Stimulated activated CD4-positive, alpha-beta T cell treated with anti-CD3 and anti-CD28 coated beads, Interleukin-1b, Interleukin-23, amount 100 ng/mL, for 1 hour (primary cell): ENCODE measurements at places on chromosomes 1 and 21.

GRCh38 chr1:214439352-214440119 lies 111.9 kb downstream of the PTPN14 start:
- no peak for DNase-seq

GRCh38 chr1:21930080-21930571 lies 7.0 kb downstream of the HSPG2 start:
- no peak for DNase-seq

DNA sequence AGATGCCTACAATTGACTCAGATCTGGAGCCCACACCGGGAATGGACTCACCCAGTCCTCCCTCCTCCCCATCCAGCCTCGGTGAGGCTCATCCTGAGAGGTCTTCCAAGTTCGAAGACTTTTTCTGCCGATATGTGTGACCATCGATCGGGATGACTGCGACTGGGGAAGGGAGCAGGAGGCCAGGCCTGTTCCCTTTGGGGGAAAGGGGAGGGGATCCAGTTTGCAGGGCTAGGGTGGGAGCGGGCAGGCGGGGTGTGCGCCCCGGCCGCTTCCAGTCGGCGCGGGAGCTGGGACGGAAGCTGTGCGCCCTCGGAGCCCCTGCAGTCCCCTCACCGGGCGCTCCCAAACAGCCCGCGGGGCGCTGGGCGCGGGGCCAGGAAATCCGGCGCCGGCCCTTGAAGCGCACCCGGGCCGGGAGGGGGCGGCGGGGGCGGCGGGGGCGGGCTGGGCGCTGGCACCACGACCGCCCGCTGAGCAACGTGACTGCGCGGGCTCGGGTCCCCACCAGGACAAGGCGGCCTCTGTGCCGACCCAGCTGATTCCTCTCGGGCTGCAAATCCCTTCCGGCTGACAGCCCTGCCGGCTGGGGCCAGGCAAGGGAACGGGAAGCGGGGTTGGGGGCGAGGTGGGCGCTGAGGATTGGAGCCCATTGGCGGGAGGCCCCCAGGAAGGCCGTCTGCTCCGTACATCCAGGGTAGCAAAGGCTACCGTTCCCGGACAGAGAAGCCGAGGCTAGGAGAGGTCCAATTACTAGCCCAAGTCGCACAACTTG lies 103.9 kb downstream of the EBNA1BP2 start:
- no peak for DNase-seq

DNA sequence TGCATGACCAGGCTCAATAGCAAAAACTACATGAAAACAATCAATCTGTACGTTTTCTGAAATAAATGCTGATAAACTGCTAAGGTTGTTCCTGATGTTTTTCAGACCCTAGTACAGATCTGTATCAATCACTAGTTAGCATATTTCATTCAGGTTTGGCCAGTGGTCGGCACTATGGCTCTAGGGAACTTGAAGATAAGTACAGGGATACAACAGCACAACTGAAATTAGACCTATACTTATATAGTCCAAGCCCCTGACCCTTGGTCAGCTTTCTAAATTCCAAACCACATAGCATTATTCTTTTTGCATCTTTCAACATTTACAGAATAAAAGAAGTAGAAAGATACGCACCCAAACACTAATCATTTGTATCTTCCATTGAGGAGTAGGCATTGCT lies 142.7 kb downstream of the PLPPR4 start:
- DNase-seq = no peak

GRCh38 chr1:34398916-34399275 lies 222.2 kb downstream of the C1orf94 start:
- no peak for DNase-seq
